Activated CD4-positive, alpha-beta T cell treated with anti-CD3 and anti-CD28 coated beads, Interleukin-2, amount 10 ng/mL, durations not matched to agents 24 days and 14 days (primary cell): ENCODE measurements at places on chromosomes 2 and 18. TPM values are rescaled to one million over a fixed set of nuclear protein-coding genes. Genes with fewer than 3 reads are reported as not detected.
A peak's percentile ranks its signal among the peaks of the same experiment; 100 is the strongest.

DNA sequence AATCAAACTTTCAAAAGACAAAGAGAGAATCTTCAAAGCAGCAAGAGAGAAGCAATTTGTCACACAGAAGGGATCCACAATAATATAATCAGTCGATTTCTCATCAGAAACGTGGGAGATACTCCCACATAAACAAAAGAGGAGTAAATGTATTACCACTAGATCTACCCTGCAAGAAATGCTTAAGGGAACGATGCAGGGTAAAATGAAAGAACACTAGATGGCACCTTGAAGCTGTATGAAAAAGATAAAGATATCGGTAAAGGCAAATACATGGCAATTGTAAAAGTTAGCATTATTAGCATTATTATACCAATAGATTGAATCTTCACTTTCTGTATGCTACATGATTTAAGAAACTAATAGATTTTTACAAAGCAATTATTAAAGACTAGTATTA lies 677.0 kb downstream of the SUCLG1 start:
- H3K4me3 ChIP-seq = no peak overlapping the region
- no peaks in the 10 kb centered on the region for H3K36me3 ChIP-seq
- H3K4me1 ChIP-seq = no peaks in the 10 kb centered on the region
- H3K27me3 ChIP-seq = no peaks in the 10 kb centered on the region

DNA sequence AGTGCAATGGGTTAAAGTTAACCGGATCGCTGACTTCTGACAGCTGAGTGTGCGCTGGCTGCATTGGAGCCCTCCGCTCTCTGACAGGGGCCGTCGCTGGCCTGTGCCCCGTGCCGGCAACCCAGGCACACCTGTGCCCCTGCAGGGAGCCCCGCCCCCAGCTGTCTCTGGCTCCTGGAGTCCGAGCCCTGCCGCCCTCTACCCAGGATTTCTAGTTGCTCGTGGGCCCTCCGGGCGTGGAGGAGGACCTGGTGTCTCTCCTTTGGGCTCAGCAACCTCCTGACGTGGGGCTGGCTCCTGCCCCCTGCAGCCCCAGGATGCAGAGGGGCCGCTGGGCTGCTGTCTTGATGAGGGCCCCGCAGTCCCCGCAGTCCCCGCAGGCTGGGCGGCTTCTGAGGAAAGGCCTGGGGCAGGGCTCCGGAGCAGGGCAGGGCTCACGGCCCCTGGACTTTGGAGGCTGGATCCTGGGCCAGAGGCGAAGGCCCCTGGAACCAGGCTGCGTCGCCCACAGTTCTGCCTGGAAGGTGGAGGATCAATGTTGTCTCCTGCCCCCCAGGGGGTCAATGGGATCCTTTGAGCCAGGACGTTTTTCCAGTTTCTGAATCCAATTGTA lies 172.8 kb downstream of the RNF144A start:
- peak; percentile 34 for DNase-seq
- H3K4me3 ChIP-seq = no peak overlapping the region
- no peak overlapping the region for H3K27ac ChIP-seq
- peaks cover 5% of the 10 kb centered on the region for H3K27me3 ChIP-seq
- no peaks in the 10 kb centered on the region for H3K4me1 ChIP-seq

- no peak overlapping the region for H3K4me3 ChIP-seq
- DNase-seq = no peak
- no peaks in the 10 kb centered on the region for H3K27me3 ChIP-seq
- no peaks in the 10 kb centered on the region for H3K36me3 ChIP-seq
- H3K27ac ChIP-seq = no peak overlapping the region
These were observed 136.0 kb upstream of the GCFC2 start for GRCh38 chr2:75846683-75847190.

DNA sequence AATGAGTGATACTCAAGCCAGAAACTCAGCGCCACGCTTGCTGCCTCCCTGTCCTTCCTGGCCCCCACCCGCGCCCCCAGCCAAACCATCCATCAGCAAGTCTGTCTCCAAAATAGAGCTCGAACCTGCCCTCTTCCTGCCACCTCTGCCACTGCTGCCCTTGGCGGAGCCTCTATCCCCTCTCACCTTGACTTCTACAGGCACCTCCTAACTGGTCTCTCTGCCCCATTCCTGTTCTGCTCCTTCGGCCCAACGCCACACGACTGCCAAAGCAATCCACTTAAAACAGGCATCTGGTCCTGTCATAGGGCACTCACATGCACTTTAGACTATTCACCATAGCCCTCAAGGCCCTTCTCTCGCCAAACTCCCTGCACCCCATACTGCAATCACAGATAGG lies 210.3 kb upstream of the SMAD2 start:
- H3K4me1 ChIP-seq = peaks cover 24% of the 10 kb centered on the region
- H3K36me3 ChIP-seq = no peaks in the 10 kb centered on the region
- H3K27ac ChIP-seq = peak overlapping the region; percentile 30
- peaks cover 47% of the 10 kb centered on the region for H3K27me3 ChIP-seq

DNA sequence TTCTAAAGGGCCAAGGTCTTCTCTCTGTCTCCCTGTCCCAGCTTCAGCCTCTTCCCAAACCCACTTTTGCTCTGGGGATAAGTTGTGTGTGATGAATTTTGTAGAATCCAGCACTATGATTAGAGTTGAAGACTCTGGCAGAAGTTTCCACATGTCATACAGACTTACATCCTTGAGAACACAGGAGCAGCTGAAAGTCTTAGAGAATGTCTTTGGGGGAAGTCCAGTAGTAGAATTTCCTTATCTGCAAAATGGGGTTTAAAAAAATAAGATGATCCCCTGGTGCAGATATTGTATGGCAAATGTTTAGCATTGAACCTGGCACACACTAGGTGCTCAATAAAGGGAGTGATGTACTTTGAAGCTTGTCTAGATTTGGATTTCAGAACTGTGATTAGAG lies 65.2 kb downstream of the TMEM247 start:
- H3K36me3 ChIP-seq = peaks cover 2% of the 10 kb centered on the region
- H3K4me1 ChIP-seq = peaks cover 31% of the 10 kb centered on the region
- peak overlapping the region; percentile 65 for H3K27ac ChIP-seq
- H3K27me3 ChIP-seq = peaks cover 9% of the 10 kb centered on the region

DNA sequence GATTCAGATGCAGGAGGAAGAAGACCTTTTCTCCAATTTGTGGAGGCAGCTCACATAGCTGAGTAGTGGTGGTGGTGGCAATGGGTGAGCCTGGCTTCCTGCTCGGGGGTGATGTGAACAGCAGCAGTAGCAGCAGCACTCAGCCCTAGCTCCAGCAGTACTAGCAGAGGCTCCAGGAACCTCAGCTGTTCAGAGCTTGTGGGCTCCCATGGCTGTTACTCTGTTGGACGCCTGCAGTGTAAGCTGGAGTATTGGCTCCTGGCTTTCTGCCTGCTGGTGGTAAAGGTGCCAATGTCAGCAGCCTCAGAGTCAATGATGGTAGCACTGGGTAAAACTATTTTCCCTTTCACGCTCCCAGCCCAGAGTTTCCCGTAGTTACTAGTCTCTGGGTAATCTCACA lies 3.1 kb upstream of the SEH1L start:
- H3K4me1 ChIP-seq = peaks cover 14% of the 10 kb centered on the region
- peaks cover 13% of the 10 kb centered on the region for H3K36me3 ChIP-seq
- H3K4me3 ChIP-seq = no peak overlapping the region
- peak; percentile 67 for DNase-seq
- no peak overlapping the region for H3K27ac ChIP-seq

- H3K4me3 ChIP-seq = no peak overlapping the region
- H3K27ac ChIP-seq = no peak overlapping the region
- no peaks in the 10 kb centered on the region for H3K27me3 ChIP-seq
- no peaks in the 10 kb centered on the region for H3K36me3 ChIP-seq
- peaks cover 3% of the 10 kb centered on the region for H3K4me1 ChIP-seq
These were observed 174.1 kb downstream of the ANKRD30B start for GRCh38 chr18:14922031-14922430.

The CDCA7 gene
- 116 and 118 TPM in 2 replicates for total RNA-seq

DNA sequence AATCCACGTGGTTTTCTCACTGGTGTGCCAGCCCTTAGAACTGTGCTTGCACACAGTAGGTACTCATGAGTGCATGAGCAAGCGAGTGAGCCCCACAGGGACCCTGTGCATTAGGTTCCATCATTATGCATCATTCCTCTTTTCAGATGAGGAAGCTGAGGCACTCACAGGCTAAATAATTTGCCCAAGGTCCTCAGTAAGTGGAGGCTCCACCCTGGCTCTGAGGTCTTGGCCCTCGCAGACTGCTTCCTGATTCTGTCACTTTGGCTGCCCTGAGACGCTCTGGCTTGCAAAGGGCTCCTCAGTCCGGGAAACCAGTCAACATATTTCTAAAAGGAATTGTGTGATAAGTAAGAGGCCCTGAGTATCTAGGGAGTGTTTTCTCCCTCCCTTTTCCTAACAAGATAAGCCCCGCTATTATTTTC lies 71.7 kb downstream of the IL1R2 start:
- H3K4me1 ChIP-seq = peaks cover 19% of the 10 kb centered on the region
- no peak for DNase-seq
- H3K4me3 ChIP-seq = no peak overlapping the region
- H3K36me3 ChIP-seq = no peaks in the 10 kb centered on the region
- H3K27ac ChIP-seq = peak overlapping the region; percentile 73

DNA sequence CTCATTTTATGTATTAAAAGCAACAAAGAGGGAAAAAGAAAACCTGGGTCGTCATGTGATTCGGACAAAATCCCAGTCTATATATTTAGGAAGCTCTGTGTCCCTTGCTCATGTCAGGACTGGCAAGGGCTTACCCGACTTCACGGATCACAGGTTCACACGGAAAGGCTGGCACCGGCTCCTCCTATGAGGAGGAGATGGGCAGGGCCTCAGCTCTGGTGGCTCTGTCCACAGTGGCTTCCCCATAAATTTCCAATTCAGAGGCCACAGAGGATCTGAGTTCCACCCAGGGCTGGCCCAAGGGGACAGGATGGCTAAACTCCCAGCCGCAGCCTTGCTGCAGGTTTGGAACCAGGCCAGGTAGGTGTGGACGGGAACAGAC lies 186.8 kb downstream of the BCL2 start:
- H3K27ac ChIP-seq = no peak overlapping the region
- H3K27me3 ChIP-seq = no peaks in the 10 kb centered on the region
- H3K36me3 ChIP-seq = peaks cover 30% of the 10 kb centered on the region
- H3K4me1 ChIP-seq = peaks cover 50% of the 10 kb centered on the region

The GYPC gene
- 120 and 122 TPM in 2 replicates for total RNA-seq

DNA sequence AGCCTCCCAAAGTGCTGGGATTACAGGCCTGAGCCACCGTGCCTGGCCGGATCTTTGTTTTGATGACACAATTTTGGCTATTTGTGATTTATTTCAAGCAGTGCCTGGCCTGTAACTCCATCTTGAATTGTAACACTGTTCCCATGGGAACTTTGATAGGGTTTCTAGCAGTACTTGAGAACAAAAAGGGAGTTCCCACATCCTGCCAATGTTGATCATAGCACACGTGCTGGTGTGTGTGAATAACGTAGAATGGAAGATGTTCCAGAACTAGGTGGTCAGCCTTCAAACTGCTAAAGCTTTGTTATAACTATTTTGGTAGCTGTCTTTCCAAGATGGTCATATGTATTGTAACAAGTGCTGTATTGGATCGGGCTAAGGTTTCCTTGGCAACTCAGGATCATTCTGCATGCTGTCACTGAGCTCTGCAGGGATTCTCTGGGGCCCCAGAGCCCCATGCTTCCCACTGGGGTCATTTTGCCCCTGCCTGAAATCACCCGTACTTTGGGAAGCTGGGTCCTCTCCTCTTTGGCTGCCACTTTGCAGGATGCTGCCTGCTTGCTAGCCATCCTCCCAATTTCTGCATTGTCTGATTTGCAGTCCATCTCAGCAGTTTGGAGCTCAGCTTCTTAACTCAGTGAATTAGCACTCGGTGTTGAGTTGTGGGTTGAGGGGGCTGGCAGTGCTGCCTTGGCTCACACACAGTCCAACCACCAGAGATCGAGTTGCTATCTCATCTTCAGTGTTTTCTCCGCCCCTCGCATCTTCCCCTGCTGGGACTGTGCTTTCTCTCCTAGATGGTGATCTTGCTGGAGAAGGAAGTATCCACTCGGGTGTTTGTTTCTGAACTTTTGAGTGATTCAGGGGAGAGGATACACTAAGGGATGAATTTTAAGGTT lies 26.8 kb downstream of the SH3RF3 start:
- no peak overlapping the region for H3K27ac ChIP-seq
- H3K36me3 ChIP-seq = no peaks in the 10 kb centered on the region
- peaks cover 28% of the 10 kb centered on the region for H3K27me3 ChIP-seq
- peaks cover under 1% of the 10 kb centered on the region for H3K4me1 ChIP-seq

GRCh38 chr2:140597836-140598235 lies 1533.0 kb downstream of the LRP1B start:
- no peaks in the 10 kb centered on the region for H3K27me3 ChIP-seq
- no peak for DNase-seq
- H3K36me3 ChIP-seq = no peaks in the 10 kb centered on the region
- H3K4me3 ChIP-seq = no peak overlapping the region
- H3K4me1 ChIP-seq = no peaks in the 10 kb centered on the region

GRCh38 chr2:102264952-102265351 lies 46.4 kb upstream of the IL1RL1 start:
- peaks cover 12% of the 10 kb centered on the region for H3K4me1 ChIP-seq
- H3K27ac ChIP-seq = no peak overlapping the region
- peaks cover 4% of the 10 kb centered on the region for H3K36me3 ChIP-seq
- no peak for DNase-seq
- H3K4me3 ChIP-seq = no peak overlapping the region
- H3K27me3 ChIP-seq = no peaks in the 10 kb centered on the region

- no peak overlapping the region for H3K27ac ChIP-seq
- H3K4me1 ChIP-seq = peaks cover 34% of the 10 kb centered on the region
- no peaks in the 10 kb centered on the region for H3K27me3 ChIP-seq
- no peak for DNase-seq
- peaks cover 23% of the 10 kb centered on the region for H3K36me3 ChIP-seq
These were observed 6.2 kb downstream of the INSIG2 start for GRCh38 chr2:118094503-118094902.

GRCh38 chr2:241843321-241844065 lies 15.2 kb downstream of the PDCD1 start:
- H3K27me3 ChIP-seq = peaks cover 5% of the 10 kb centered on the region
- DNase-seq = no peak
- H3K27ac ChIP-seq = peak overlapping the region; percentile 84
- peaks cover 15% of the 10 kb centered on the region for H3K36me3 ChIP-seq
- peaks cover 36% of the 10 kb centered on the region for H3K4me1 ChIP-seq

The ITPRIPL1 gene
- 51.4 and 53.9 TPM in 2 replicates for total RNA-seq

The CPO gene
- total RNA-seq = not detected in 2 replicates

DNA sequence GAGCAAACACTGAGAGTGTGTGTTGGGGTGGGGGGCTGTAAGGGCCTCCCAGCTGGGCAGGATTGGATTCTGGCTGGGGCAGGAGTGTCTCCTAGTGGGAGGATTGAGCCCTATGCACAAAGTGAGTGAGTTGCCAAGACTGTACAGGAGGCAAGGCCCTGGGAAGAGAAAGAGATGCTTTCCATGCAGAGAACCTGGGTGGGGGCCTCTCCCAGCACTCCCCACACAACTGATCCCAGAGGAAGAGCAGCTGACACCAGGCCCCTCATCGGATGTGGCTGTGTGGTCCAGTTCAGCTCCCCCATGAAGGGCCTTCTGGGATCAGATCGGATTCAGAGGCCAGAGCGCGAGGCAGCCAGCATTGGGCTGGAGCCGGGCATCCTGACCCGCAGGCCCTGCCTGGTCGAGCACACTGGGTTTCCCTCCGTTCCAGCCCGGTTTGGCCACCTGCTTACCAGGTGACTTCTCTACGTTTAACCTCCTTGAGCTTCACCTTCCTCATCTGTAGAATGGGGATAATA lies 49.4 kb upstream of the FAHD2A start:
- no peak for DNase-seq
- H3K4me1 ChIP-seq = no peaks in the 10 kb centered on the region
- H3K4me3 ChIP-seq = no peak overlapping the region
- no peak overlapping the region for H3K27ac ChIP-seq

GRCh38 chr2:12416600-12416999 lies 300.1 kb upstream of the TRIB2 start:
- H3K4me1 ChIP-seq = peaks cover 54% of the 10 kb centered on the region
- H3K27ac ChIP-seq = peak overlapping the region; percentile 25
- H3K36me3 ChIP-seq = peaks cover 4% of the 10 kb centered on the region
